ENCODE measurements at places on chromosomes 11 and 22. TPM values are rescaled to one million over a fixed set of nuclear protein-coding genes. Genes with fewer than 3 reads are reported as not detected.

- DNase-seq = no peak
Measured at GRCh38 chr22:42025421-42025820, 26.8 kb downstream of the WBP2NL start.

DNA sequence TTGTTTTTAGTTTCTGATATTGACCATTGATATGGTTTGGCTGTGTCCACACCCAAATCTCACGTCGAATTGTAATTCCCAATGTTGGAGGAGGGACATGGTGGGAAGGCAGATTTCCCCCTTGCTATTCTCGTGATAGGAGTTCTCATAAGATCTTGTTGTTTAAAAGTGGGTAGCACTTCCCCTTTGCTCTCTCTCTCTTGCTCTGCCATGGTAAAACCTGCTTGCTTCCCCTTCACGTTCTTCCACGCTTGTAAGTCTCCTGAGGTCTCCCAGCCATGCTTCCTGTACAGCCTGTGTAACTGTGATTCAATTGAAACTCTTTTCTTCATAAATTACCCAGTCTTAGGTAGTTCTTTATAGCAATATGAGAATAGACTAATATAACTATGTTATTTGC lies 203.6 kb upstream of the CHORDC1 start:
- no peak for DNase-seq

DNA sequence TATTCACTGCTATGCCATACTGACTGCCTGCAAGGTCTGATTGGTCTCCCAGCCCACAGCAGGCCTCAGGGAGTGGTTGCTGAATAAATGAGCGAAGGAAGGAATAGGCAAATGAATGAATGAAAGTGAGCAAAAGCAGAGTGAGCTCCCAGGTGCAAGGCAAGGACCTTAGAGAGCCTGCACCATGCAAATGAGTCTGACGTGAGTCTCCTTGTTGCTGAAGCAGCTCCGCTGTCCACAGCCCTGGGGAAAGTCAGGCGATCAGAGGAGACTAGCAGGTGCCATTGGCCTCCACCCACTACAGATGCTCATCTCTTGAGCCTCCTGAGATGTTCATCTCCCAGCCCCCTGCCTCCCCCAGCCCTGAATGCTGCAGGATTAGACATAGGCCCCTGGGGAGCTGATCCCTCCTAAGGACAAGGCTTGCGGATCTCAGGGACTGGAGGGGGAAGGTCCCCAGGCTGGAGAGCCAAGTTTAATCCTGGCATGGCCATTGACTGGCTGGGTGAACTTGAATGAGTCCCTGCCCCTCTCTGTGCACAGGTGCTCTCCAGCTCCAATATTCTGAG lies 22.1 kb downstream of the GDPD5 start:
- DNase-seq = no peak

DNA sequence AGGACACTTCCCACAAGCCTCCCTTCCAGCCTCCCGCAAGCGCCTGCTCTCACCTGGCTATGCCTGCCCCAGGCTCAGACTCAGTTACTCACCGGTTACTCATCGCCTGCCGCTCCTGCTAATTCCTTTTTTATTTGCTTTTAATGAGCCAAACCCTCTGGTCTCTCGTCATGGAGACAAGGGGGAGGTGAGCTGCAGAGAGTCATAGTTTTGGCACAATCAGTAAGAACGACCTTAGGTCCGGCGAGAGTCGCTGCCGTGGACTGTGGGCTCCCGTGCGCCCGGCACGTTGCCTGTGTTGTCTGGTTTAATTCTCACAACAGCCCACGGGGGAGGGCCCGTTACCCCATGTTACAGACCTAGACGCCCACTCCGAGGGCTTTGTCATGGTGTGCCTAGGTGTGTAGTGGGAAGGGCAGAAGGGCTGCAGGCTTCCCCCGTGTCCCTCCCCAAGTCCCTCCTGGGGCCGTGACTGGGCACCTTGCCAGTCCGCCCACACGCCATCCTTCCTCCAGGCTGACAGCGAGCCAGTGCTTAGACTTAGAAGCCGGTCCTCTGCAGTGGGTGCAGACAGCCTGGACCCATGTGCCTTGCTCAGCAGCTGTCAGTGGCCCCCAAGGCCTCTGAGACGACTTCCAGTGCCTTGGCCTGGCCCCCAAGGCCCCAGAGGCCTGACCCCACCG lies 42.2 kb downstream of the WNT7B start:
- no peak for DNase-seq

DNA sequence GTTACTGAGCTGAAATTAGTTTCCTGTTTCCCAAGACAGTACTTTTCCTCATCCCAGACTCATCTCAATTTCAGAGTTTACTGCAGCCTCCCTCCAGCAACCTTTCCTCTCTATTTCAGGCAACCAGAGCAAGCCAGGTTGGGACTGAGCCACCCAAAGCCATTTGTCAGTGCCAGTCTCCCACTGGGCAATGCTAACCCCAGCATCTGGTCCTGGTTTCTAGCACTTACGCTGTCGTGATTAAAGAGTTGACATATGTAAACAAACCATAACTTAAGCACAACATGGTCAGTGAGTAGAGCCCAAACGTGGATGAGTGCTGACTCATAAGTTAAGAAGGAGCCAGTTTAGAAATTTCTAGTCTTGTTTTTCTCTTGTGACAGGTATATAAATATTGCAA lies 119.6 kb upstream of the BLID start:
- no peak for DNase-seq

GRCh38 chr11:13137844-13138301 lies 128.8 kb downstream of the RASSF10 start:
- DNase-seq = no peak

- no peak for DNase-seq
Measured at GRCh38 chr11:34268906-34269430, 88.8 kb downstream of the ABTB2 start.

DNA sequence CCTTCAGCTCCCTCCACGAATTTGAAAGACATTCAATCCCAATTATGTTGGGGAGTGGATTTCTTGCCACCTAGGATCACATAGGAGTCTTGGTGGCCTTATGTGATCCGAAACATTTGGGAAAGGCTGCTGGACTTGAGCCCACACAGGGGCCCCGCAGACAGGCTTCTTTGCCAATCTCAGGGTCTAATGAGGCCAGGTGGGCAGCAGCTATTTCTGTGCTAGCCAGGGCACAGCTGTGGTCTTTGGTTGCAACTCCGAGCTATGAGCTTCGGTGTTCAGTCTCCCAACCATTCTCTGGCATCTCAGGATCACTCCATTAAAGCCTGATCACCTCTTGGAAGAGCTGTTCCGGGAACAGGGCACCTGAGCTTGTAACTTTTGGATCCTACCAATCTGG lies 84.4 kb downstream of the TP53I11 start:
- no peak for DNase-seq

DNA sequence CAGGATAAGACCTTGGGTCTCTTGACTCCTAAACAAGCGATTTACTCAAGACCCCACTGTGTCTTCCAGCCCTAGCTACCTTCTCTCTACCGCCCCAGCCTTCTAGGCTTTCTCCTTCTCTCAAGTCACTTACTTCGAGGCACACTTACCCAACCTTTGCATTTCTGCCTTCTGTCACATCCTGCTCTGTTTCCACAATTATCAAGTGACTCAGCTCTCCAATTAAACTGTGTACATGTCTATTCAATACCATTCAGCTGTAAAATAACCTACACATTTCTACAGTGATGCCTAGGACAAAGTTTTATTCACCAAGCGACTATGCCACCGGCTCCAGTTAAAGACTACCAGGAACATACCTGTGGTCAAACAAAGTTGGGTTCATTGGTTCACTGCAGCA lies 69.0 kb downstream of the LARGE1 start:
- DNase-seq = no peak

DNA sequence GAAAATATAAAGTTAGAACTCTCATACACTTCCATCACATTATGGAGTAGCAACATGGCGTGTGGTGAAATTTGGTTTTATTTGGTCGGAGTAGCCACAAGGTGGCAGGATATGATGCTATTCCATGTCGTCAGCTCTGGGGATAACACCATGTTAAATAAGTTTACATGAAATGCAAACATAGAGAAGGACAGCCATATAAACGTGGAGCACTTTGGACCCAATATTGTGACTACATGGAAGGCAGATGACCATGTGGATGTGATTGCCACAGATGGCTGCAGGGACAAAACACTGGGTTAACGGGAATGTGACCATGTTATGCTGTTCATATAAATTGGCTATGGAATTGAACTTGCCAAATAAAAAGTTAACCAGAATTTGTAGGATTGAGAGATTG lies 21.0 kb downstream of the OR5M11 start:
- no peak for DNase-seq

- no peak for DNase-seq
Measured at GRCh38 chr11:10456519-10456918, 1.5 kb downstream of the AMPD3 start.

- peak; percentile 54 for DNase-seq
Measured at GRCh38 chr22:39236321-39237317, 8.2 kb downstream of the PDGFB start.

DNA sequence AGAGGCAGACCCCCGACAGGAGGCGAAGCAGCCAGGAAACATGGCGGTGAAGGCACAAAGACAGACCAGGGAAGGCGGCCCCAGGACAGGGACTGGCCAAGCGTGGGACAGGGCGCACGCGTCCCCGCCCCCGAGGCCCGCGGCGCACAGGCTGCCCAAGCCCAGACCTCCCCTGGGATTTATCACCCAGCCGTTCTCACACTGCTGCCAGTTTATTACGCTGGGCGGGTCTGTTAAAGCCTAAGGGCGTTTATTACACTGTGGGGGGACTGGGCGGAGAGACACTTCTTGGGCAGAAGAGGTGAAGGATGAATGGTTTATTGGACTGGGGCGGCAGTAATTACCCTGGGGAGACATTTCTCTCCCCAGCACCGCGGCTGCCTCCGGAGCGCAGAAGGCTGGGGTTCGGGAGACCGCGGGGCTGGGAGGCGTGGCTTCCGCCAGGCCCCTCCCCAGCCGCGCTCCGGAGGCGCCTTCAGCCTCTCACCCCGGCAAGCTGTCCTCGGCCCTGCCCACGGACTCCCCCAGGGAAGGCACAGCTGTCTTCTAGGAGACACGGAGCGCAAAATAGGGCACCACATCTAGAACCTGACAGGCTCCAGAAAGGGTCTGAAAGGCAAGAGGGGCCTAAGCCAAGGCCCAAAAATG lies 47.1 kb downstream of the SLC22A12 start:
- no peak for DNase-seq

GRCh38 chr11:56923116-56923515 lies 65.6 kb upstream of the OR5AK2 start:
- no peak for DNase-seq

GRCh38 chr11:18310800-18311340 lies 11.1 kb downstream of the HPS5 start:
- DNase-seq = no peak

DNA sequence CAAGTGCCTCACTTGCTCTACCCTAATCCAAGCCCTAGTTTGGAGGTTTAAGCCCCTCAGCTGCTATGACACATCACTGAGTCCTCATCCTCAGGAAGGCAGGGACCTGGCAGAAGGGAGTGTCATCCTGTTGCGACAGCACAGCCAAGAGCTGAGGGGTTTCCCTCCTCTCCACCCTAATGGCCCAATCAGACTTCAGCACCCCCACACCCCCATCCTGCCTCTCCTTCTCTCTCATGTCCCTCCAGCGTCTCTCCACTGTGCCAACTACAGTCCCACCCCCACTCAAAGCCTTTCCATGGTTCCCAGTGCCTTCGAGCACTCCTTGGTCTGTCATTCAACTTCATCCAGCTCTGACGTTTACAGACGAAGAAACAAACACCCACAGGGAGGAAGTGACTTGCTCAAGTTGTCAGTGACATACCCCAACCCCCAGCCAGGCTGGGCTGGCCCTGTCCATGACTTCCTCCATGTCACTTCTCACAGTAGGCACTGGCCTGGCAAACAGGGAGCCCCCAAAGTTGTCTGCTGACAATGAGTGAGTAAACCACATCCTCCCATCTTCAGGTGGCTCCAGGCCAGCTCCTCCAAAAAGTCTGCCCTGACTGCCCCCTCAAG lies 15.6 kb downstream of the ARAP1 start:
- DNase-seq = peak; percentile 69

GRCh38 chr11:103890654-103891053 lies 145.8 kb upstream of the DDI1 start:
- no peak for DNase-seq

GRCh38 chr11:124219126-124219525 lies 21.8 kb upstream of the OR8G1 start:
- DNase-seq = no peak

- DNase-seq = no peak
Measured at GRCh38 chr11:101323997-101324396, 194.4 kb upstream of the PGR start.

The CDC42BPG gene
- 1.3 TPM for total RNA-seq

The SAMM50 gene
- total RNA-seq = 46.8 TPM

The MYOD1 gene
- not detected for total RNA-seq

The POTEH gene
- total RNA-seq = not detected

The LRRC75B gene
- 0.64 TPM for total RNA-seq

The OR8B4 gene
- not detected for total RNA-seq

The ADORA2A gene
- total RNA-seq = 29.0 TPM

The HTR3A gene
- not detected for total RNA-seq
